ENCODE measurements at places on chromosomes 5 and 9.

DNA sequence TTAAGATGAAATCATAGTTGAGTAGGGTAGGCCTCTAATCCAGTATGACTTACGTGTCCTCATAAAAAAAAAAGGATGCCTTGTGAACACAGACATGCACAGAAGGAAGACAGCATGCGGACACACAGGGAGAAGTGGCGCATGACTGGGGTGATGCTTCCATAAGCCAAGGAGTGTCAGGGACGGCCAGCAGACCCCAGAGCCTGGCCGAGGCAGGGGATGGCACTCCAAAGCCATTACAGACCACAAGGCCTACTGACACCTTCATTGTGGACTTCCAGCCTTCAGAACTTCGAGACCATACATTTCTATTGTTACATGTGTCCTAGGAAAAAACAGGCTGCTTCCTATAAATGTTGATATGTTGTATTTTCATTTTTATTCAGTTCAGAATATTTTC is 19.9 kb downstream of the EHMT1 start:
- DNase-seq, result no peak

DNA sequence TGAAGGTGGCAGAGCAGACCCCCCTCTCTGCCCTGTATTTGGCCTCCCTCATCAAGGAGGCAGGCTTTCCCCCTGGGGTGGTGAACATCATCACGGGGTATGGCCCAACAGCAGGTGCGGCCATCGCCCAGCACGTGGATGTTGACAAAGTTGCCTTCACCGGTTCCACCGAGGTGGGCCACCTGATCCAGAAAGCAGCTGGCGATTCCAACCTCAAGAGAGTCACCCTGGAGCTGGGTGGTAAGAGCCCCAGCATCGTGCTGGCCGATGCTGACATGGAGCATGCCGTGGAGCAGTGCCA is 3.8 kb downstream of the ALDH1B1 start:
- no peak for DNase-seq

DNA sequence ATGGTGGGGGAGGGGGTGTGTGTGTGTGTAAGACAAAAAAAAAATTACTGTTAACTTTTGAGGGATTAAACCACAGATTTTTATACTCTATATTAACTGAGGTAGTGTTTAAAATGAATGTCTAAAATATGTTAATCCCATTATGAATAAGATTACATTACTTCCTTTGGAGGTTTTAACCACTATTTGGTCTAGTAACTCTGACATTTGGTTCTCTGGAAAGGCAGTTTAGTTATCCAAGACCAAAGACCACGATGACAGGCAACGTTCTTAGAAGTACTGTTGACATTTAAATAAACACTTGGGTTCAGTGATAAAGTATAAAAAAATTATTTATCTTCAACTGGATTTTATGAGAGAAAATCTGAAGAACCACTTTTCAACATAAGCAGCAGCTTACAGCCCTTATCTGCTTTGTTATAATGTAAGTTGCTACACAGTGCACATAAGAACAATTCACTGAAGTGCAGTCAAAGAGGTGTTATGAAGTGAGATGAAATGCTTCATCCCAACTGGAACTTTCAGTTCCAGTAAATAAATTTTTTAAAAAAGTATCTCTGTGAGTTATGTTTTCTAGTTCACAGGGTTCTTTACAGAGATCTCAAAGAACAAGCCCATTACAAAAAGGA is 94.5 kb downstream of the OSMR start:
- no peak for DNase-seq

DNA sequence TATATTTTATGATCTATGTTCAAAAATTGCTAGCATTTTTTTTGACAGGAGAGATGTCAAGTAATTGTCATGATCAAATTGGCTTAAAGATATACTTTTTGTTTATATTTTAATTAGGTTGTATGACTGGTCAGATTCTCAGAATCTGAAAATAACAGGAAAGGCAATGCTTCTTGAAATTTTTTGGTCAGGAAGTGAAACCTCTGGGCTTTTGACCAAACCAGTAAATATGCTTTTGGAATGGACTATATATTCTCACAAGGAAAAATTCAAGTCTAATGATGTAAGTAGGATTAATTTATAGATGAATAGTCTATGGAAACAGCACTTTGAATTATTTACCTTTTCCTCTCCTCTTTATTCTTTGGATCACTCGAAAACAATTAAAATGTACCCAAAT is 52.3 kb downstream of the SLF1 start:
- DNase-seq, result no peak

DNA sequence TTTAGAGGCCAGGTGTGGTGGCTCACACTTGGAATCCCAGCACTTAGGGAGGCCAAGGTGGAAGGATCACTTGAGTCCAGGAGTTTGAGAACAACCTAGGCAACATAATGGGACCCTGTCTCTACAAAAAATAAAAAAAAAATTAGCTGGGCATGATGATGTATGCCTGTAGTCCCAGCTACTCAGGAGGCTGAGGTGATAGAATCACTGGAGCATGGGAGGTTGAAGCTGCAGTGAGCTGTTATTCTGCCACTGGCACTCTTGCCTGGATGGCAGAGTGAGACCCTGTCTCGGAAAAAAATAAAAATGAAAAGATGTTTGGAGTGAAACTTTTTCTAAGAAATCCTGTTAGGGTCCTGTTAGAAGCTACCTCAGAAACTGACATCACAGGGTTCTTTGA is 24.2 kb downstream of the OCLN start:
- DNase-seq, result no peak

DNA sequence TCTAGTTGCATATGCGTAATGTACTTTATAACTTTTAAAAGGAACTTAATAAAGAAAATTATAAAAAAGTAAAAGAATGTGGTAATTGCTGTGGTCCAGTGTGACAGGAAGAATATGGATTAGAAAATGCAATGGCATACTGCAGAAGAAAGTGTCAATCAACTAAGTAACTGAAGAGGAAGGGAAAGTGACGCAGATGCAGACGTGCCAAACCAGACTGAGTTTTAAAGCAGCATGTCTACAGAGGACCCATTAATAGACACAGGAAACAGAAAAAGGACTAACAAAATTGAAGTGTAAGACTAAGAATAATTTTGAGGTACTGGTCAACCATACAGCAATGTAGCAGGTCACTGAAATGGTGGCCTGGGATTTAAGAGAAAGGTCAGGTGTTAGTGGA is 73.3 kb downstream of the DPYSL3 start:
- DNase-seq, result no peak
